Activated T-helper 2 cell treated with anti-CD3 and anti-CD28 coated beads, Interferon-gamma antibody, Interleukin-2, Interleukin-4, amounts not matched to agents 10 μg/mL and 5 μg/mL and 100 μg/mL, durations not matched to agents 14 hours and 24 hours and 36 hours (primary cell): ENCODE measurements at places on chromosomes 5 and 9. TPM values are rescaled to one million over a fixed set of nuclear protein-coding genes. Genes with fewer than 3 reads are reported as not detected.

C6 gene
- total RNA-seq, result not detected in 2 replicates

DAPK1 gene
- total RNA-seq, result 38.6 and 39.1 TPM in 2 replicates

PCDHGA6 gene
- total RNA-seq, result 0.48 and 0.55 TPM in 2 replicates

OR1J2 gene
- not detected in 2 replicates for total RNA-seq

FBP1 gene
- 0.23 TPM in 1 of 2 replicates, not detected in the other for total RNA-seq

GRCh38 chr9:71924576-71924975 lies 13.1 kb downstream of the C9orf85 start:
- no peak for DNase-seq

GRCh38 chr5:75672616-75673015 lies 44.6 kb downstream of the POC5 start:
- no peak for DNase-seq

DNA sequence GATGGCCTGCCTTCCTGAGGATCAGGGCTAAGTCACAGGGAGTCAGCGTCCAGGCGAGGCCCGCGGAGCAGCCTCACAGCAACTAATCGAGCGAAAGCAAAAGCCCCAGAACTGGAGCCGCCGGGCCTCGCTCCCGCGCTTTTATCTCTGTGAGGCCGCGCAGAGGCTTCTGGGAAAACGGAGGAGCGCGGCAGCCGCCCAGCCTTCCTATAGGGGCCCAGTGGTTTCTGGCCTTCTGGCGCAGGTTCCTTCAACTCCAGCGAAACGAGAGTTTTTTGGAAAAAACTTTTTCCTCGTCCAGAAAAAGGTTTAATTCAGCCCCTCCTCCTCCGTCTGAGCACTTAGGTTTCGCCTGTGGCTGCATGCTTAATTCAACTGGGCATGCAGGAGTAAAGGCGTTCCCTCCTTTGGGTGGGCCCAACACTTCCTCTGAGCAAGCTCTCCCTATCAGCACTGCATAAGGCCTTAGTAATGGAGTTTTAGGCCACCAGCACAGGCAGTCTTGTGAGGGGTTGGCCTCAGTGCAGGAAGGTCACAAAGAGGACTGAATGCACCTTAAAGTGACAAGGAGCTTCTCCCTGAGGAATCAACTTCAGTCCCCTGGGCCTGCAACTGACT lies at the start of gene MEIKIN:
TSS of gene MEIKIN (minus strand) at position 113 of the 618 bp plus-strand sequence. CDS start 158 bp downstream, outside the sequence.
- no peak for DNase-seq

- DNase-seq, result no peak
Observed at GRCh38 chr9:79028101-79028500, 543.7 kb upstream of the TLE4 start.
